ENCODE measurements at places on chromosomes 13 and 19.

- DNase-seq = peak; percentile 77
Measured at GRCh38 chr13:51041126-51041525, 69.9 kb downstream of the C13orf42 start.

DNA sequence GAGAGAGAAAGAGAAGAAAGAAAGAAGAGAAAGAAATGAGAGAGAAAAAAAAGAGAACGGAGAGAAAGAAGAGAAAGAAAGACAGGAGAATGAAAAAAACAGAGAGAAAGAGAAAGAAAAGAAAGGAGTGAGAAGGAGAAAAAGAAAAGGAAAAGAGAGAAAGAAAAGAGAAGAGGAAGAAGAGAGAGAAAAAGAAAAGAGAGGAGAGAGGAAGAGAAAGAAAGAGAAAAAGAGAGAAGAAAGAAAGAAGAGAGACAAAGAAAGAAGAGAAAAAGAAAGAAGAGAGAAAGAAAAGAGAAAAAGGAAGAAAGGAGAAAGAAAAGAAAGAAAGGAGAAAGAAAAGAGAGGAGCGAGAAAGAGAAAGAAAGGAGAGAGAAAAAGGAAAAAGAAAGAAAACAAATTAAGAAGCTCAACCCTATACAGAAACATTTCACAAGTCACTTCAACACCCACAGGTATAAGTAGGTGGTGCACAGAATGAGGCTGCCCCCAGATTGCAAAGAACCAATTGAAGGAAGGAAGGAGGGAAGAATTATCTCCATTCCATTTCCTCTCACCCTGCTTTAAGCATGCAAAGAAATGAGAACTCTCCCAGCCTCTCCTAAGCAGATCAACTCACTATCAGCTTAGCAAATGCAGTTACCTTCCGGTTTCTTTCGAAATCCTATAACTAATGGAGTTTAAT is 98.8 kb upstream of the CACNA1A start:
- no peak for DNase-seq

- no peak for DNase-seq
Measured at GRCh38 chr13:35599384-35599783, 122.9 kb upstream of the MAB21L1 start.

GRCh38 chr13:28012896-28013295 is 24.4 kb upstream of the URAD start:
- DNase-seq = no peak

DNA sequence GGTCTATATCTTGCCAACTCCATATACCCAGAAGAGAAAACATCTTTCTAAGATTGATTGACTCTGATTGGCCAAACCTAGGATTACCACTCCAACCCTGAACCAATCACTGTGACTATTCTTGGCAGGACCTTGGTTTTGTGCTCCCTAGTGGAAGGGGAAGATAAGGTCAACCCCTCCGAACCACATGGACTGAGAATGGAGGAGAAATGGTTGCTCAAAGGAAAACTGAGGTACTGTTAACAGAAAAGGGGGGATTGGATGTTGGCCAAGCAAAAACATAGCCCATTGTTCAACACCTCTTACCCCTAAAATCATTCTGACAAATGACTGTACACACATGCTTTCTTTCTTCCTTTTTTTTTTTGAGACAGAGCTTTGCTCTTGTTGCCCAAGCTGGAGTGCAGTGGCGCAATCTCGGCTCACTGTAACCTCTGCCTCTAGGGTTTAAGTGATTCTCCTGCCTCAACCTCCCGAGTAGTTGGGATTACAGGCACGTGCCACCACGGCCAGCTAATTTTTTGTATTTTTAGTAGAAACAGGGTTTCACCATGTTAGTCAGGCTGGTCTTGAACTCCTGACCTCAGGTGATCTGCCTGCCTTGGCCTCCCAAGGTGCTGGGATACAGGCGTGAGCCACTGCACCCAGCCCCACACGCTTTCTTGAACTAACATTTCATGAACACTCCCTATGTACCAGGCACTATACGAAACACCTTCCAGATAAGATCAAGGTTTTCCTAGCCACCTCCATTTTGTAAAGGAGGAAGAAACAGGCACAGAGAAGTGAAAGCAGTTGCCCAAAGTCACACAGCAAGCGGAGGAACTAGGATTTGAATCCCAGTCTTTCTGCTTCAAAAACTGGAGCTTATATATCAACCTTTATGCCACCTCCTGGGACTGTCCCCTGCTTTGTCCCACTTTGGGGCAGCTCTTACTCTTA is 6.5 kb downstream of the MEIOSIN start:
- no peak for DNase-seq

- DNase-seq = no peak
Measured at GRCh38 chr13:40384976-40385857, 281.2 kb downstream of the FOXO1 start.

DNA sequence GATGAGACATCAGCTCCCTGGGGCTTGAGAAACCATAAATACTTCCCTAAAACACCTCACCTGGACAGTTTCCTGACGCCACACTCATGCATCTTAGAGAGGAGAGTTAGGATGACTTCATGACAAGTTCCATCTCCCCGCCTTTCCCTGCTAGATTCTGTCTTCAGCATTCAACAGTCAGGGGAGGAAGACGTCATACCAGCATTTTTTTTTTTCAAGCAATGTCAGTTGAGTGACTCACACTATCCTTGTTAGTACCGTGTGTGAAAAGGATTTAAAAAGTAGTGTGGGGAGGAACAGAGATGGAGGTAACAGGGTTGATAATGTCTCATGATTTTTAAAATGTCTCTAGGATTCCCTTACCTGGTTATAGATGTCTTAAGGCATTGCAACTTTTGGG is at the start of gene OR7D2:
Gene OR7D2, plus strand, starts transcription at position 79 of the 400 bp plus-strand sequence. CDS start 6,803 bp downstream, outside the sequence.
- DNase-seq = no peak
